ENCODE measurements at places on chromosomes 13 and 19.

DNA sequence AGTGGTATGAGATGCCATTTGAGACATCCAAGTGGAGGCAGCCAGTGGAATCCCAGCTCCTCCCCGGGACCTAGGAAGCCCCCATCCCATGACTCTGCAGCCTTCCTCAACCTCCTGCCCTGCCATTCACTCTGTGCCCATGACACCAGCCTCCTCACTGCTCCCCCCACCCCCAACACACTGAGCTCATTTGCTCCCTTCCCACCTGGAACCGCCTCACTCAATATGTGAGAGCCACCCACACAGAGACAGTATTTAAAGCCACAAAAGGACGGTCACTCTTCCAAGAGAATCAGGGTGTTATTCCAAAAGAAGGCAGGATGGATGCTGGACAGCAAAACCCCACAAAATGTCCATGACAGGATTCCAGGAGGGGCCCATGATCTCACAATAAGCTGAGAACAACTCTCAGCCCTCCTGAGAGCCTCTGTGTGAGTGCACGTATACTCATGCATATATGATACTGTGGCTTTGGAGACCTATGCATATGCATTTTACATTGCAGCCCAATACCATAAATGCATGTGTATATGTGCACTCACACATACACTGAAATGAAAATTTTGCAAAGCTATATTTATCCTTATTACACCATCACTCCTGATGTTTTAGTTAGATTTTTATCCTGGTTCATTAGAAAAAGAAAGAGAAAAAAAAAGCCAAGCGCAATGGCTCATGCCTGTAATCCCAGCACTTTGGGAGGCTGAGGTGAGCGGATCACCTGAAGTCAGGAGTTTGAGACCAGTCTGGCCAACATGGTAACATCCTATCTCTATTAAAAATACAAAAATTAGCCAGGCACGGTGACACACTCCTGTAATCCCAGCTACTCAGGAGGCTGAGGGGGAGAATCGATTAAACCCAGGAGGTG lies 10.8 kb upstream of the RANBP3 start:
- no peak for DNase-seq

DNA sequence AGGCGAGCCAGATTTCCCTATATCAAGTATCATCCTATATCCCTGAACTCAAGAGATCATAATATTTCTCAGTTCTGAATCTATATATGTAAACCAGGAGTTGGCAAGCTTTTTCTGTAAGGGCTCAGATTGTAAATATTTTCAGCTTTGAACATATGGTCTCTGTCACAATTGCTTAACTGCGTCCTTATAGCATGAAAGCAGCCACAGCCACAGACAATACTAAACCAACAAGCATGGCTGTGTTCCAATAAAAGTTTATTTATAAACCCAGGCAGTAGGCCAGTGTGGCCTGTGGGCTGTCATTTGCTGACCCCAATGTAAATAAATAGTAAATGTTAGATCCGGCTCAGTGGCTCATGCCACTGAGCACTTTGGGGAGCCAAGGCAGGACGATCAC lies 12.2 kb upstream of the MYH14 start:
- DNase-seq: no peak

DNA sequence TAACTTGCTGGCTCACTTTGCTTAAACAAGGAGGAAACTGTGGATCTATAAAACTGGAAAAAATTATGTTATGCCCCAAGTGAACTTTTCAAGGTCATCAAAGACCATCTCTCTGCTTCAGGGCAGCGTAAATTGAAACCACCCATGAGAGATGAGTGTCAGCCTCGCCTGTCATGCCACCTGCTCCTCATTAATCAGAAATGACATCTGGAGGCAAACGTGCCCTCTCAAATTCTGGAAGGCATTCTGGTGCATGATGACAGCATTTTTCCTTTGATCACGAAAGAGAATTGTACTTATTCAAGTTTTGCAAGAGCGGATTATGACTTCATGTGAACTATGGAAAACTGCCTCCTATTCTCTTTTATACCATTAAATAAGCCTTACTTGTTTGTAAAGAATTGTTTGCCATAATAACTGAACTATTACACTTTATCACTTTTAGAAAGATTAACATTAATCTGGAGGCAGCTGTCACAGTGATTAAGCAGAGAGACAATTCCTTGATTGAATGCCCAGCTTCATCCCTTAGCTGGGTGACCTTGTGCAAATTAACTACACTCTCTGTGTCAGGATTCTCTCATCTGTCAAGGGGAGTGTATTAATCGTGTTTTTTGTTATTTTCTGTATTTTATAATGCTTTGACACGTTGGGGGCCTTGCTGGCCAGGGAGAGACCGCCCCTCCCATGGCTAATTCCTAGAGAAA lies 17.0 kb upstream of the SACS start:
- peak; percentile 43 for DNase-seq

- no peak for DNase-seq
Measured at GRCh38 chr13:48400850-48401291, 12.0 kb downstream of the LPAR6 start.

DNA sequence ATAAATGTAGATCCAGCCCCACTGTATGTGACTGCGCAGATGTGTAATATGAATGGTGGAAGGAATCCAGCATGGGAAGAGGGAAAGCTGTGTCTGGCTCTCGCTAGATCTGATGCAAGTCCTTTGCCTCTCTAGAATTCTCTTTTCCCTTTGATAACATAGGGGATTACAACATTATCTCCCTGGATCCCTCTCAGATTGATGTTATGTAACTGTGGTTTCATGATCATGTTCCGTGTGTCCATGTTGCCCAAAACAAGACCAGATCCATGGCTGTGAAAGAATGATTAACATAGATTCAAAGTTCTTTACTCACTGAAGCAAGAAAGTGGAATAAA lies 184.0 kb upstream of the UBL3 start:
- DNase-seq: no peak

- no peak for DNase-seq
Measured at GRCh38 chr13:114053026-114053425, 79.2 kb upstream of the C13orf46 start.

DNA sequence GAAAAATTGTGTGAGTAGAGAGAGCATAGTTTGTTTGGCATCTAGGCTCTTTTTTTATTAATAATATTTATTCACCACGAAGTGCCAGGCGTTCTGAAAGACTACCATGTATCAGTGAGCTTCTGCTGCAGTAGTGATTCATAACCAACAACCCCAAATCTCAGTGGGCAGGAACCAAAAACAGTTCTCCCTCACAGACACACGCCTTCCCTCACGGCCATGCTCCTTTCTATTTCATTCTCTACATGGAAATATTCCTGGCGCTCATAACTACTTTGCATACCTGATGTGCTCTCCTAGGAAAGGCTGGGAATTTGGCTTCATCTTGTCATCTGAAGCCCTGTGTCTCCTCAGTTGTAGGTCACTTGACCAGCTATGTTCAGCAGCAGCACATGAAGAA lies 26.6 kb upstream of the AMER2 start:
- no peak for DNase-seq

DNA sequence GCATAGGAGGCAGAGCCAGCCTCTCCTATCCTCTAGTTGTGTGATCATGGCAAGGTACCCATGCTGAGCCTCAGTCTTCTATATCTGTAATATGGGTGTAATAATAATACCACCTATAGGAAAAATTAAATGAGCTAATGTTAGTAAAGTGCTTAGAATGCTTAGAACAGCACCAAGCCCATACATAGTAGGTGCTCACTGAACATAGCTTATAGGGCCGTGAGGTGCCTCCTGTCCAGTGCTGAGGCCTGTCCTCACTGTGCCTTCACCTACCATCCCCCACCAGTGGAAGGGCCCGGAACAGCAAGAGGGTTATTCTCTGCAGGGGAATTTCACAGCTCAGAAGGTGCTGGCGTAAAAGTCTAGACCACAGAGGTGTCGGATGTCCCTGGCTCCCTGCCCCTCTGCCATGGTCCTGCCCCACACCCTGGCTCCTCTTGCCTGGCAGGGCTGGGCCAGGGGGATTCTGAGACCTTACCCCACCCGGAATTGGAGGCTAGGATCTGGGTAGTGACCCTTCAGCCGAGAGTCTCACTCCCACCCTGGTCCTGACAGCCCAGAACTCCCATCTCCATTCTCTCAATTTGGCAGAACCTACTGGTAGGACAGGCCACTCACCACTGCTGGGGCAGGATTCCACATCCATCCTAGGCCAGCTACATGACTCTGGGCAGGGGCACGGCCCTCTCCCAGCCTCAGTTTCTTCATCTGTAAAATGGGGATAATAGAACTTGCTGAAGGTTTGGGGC lies 2.2 kb upstream of the SCN1B start:
- DNase-seq: no peak

GRCh38 chr19:2446381-2446780 lies 10.4 kb downstream of the LMNB2 start:
- peak; percentile 23 for DNase-seq

DNA sequence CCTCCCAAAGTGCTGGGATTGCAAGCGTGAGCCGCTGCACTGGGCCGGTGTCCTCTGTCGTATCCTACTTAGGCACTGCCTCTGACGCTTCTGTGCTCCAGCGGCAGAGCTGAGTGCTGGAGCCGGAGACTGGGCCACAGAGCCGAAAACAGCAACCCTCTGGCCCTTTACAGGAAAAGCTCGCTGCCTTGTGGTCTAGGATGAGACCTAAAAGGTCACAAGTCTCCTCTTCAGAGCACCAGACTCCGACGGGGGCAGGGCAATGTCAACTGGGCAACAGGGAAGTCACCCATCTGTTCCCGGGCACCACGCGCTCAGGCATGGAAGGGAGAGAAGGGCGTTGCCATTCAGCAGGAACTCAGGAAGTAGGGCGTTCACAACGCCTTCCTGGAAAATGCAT lies 91.7 kb downstream of the GADD45B start:
- no peak for DNase-seq

DNA sequence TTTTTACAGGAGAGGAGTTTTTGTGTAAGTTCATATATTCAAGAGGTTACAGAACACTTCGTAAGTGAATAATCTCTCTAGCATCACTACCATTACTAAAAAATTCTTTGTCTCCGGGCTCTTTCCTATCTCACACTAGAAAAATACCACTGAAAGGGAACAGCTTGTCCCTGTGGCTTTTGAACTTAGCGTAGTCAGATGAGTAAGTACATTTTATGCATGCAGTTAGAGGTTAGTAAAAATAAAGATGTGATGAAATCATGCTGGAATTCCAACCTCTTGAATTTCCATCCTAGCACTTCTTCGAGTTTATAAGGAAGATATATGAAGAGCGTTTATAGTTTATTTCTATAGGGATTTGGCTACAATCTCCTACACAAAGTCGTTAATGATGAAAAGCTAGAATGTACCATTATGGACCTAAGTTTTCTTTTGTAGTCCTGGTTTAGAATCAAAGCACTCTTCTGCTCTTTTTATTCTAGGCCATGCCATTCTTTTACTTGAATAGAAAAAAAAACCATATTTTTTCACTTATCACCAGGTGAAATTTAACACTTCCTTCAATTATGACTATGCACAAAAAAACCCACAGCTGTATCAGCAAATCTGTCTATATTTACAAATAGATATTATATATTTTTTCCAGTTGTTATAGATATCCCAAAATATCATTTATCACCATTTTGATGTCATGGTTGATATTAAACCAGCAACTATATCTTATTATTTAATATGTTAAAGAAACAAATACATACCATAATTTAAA lies 139.9 kb upstream of the PCDH9 start:
- no peak for DNase-seq

- no peak for DNase-seq
Measured at GRCh38 chr19:17902701-17903100, 30.1 kb upstream of the CCDC124 start.

- DNase-seq: no peak
Measured at GRCh38 chr13:73421310-73421912, 362.6 kb downstream of the KLF5 start.

- DNase-seq: no peak
Measured at GRCh38 chr19:6800991-6801484, 28.5 kb downstream of the VAV1 start.

- DNase-seq: no peak
Measured at GRCh38 chr13:38570706-38571105, 116.2 kb upstream of the FREM2 start.

DNA sequence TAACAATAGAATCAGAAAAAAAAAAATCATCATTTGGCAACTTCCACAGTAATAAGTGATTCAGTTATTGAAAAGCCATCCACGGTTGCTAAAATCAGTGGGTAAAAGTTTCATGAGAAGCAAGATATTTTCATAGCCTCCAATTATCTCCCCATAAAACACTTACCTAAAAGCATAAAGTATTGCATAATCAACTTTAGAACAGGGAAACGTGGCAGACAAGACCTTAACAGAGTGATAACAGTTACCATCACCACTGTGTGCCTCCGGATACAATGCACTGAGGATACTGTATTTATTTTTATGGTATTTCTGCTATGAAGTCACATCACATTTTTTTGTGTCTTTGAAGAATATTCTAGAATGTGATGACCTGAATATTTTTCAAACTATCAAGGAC lies 37.0 kb downstream of the ABCC4 start:
- no peak for DNase-seq

- DNase-seq: no peak
Measured at GRCh38 chr19:3272952-3273351, 48.5 kb downstream of the CELF5 start.
